ENCODE measurements at places on chromosomes 12 and 14.
A peak's percentile ranks its signal among the peaks of the same experiment; 100 is the strongest.

- DNase-seq, result no peak
Measured at GRCh38 chr12:7079826-7080125, 12.5 kb downstream of the C1R start.

- DNase-seq, result no peak
Measured at GRCh38 chr12:11092128-11092527, at the start of gene TAS2R43. Gene TAS2R43, minus strand, starts transcription at chr12:11092313. Its CDS starts 84 bp downstream, at chr12:11092229.

GRCh38 chr12:47221256-47222023 is 141.7 kb upstream of the AMIGO2 start:
- peak; percentile 78 for DNase-seq

DNA sequence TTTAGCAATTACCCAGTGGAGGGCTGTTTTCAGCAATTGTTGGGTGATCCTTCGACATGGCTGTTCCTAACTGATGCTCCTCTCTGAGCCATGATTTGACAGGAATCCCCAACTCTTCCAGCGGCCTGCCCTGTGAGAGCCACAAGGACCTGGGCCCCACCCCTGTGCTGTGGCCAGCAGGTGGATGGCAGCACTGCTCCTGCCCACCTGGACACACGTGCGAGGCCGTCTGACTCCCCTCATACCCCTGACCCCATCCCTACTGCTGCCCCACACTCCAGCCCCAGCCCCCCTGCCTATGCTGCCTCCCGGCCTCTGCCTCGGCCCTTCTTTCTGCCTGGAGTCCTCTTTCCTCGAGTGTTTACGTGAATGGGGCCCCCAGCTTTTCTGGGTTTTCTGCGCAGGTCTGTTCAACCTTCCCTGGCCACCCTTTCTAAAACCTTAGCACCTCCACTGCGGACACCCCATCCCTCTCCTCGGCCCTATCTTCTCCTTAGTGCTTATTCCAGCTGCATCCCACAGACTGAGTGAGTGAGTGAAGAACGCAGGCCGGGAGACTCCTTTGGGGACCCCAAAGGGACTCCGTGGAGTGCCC is 111.4 kb downstream of the DICER1 start:
- DNase-seq, result no peak

DNA sequence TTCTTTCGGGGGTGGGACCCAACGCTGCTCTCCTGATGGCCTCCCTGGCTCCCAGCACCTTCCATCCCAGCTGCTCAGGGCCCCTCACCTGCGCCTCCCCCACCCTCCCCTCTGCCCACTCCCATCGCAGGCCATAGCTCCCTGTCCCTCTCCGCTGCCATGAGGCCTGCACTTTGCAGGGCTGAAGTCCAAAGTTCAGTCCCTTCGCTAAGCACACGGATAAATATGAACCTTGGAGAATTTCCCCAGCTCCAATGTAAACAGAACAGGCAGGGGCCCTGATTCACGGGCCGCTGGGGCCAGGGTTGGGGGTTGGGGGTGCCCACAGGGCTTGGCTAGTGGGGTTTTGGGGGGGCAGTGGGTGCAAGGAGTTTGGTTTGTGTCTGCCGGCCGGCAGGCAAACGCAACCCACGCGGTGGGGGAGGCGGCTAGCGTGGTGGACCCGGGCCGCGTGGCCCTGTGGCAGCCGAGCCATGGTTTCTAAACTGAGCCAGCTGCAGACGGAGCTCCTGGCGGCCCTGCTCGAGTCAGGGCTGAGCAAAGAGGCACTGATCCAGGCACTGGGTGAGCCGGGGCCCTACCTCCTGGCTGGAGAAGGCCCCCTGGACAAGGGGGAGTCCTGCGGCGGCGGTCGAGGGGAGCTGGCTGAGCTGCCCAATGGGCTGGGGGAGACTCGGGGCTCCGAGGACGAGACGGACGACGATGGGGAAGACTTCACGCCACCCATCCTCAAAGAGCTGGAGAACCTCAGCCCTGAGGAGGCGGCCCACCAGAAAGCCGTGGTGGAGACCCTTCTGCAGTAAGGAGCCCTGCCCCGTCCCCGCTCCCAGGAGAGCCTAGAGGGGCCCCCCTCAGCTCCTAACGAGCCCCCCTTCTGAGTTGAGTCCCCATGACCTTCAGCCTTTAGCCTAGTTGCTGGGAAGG is at the start of gene HNF1A:
Gene HNF1A (plus strand): TSS at position 248 of the 924 bp plus-strand sequence. CDS start 226 bp downstream, at position 474.
- peak; percentile 90 for DNase-seq

GRCh38 chr12:68157380-68157779 is 2.2 kb downstream of the IFNG start:
- DNase-seq, result no peak

DNA sequence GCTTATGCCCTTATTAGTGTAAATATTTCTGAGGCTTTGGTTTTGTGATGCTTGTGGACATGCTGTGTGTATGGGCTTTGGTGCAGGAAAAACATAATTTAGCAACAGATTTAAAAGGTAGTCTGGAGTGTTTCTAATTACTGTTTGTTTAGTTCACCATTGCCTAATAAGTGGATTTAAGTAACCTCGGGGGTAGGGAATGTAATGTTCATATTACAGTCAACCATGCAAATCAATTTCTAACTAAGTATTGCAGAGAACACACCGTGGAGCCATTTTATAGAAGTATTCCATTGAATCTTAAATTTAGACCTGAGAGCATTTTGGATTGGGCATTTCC is 53.5 kb downstream of the ANO6 start:
- no peak for DNase-seq

GRCh38 chr14:55133416-55133815 is 4.4 kb downstream of the LGALS3 start:
- peak; percentile 35 for DNase-seq

- no peak for DNase-seq
Measured at GRCh38 chr12:32272465-32272864, 126.9 kb upstream of the FGD4 start.

DNA sequence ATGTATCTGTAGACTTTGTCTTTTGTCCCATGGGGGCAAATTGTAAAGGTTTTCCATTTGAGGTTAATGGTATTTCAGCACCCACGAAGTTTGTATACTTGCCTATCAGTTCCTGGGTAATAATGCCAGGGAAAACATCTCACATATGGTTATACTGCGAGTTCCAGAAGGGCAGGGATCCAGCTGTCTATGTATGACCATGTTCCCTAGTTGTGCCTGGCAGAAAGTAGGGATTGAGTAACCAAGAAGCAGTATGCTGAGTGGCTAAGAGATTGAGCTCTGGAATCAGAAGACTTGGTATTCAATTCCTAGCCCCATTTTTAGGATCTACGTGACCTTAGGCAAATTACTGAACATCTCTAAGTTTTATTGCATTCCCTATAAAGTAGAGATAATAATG is 173.2 kb upstream of the PWP1 start:
- DNase-seq, result no peak

DNA sequence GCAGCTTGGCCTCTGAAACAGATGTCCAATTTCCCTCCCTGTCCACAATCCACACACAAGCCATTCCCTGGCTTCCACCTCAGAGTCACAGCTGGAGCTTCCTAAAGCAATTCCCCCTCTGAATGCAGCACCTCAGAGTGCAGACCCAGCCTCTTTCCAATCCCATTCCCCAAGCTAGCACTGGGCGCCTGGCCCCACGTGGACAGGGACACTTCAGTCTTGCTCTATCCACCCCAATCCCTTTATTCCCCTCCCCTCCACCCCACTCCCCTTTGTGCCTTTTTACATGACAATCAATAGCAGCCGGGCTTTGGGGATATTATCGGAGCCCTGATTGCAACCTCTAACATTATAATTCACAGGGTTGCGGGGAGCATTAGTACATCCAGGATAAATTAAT is 292.6 kb downstream of the TTC8 start:
- DNase-seq, result no peak

- DNase-seq, result peak; percentile 75
Measured at GRCh38 chr12:50058743-50059312, 1.4 kb downstream of the ASIC1 start.
